C1 segment of cervical spinal cord (tissue), 14 donors: ENCODE measurements at places on chromosomes 4 and X.

GRCh38 chr4:163702736-163703135 is 208.2 kb downstream of the TMA16 start:
- DNase-seq = no peak

- no peak for DNase-seq
These were observed 70.7 kb downstream of the UGT2A2 start for GRCh38 chr4:69568787-69569186.

DNA sequence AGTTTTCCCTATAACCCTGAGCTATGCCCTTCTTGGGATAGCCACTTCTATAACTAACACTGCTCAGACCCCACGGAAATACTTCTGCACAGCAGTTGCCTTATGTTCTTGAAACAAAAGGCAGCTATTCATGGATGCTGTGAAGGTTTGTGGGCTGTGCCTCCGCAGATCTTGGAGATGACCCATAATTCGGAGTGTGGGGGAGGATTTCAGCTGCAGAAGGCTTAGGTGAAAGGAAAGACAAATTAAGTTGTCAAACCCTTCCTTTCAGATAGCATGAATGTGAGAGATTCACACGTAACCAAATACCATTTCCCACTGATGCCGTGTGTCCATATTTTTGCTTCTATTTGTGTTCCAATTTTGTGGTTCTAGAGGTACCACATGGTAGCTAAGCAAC is 38.1 kb upstream of the NYX start:
- DNase-seq = no peak

DNA sequence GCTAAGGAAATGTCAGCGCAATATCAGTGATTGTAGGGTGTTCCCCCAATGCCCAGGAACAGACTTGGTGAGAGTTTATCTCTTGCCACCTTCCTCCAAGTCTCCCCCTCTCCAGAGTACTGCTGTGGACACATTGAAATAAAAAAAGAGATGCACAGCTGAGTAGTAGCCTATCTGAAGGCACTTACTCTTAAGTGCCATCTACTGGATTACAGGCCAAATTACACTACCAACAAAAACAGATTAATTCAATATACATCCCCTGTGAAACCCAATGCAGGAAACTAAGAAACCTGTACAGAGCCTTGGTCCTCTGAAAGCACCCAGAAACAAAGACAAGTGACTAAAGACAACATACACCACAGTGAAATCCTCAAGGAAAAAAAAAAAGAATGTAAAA is 460.3 kb downstream of the ZIC3 start:
- no peak for DNase-seq
